ENCODE measurements at places on chromosomes 16 and 17.

GRCh38 chr17:59829217-59830006 is 63.3 kb downstream of the TUBD1 start:
- peaks cover 5% of the 10 kb centered on the region for H3K4me1 ChIP-seq
- no peaks in the 10 kb centered on the region for H3K27me3 ChIP-seq
- peak; percentile 86 for DNase-seq

- H3K4me1 ChIP-seq, result no peaks in the 10 kb centered on the region
- DNase-seq, result no peak
- no peaks in the 10 kb centered on the region for H3K36me3 ChIP-seq
- H3K27me3 ChIP-seq, result no peaks in the 10 kb centered on the region
- no peak overlapping the region for H3K4me3 ChIP-seq
Observed at GRCh38 chr17:10337136-10337535, 35.7 kb downstream of the MYH13 start.

DNA sequence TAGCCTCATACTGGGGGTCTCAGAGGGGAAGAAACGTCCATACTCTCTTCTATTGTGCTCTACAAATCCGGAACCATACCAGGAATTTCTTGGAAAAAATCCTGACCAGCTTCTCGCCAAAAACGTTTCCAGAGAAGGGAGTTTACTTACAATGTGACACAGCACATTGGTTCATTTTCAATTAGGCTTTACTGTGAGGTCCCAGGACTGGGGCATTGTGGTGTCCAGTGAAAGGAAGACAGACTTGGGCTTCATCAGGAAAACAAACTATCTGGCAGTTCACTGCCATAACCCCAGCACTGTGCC is 14.7 kb downstream of the MPP2 start:
- no peak overlapping the region for H3K4me3 ChIP-seq
- no peaks in the 10 kb centered on the region for H3K27me3 ChIP-seq
- peaks cover 8% of the 10 kb centered on the region for H3K4me1 ChIP-seq
- no peaks in the 10 kb centered on the region for H3K36me3 ChIP-seq
- DNase-seq, result no peak

- H3K4me3 ChIP-seq, result no peak overlapping the region
- no peak for DNase-seq
- no peak overlapping the region for H3K27ac ChIP-seq
Observed at GRCh38 chr17:45848405-45848804, 3.7 kb downstream of the SPPL2C start.

- no peak overlapping the region for H3K4me3 ChIP-seq
- DNase-seq, result peak; percentile 41
- H3K4me1 ChIP-seq, result peaks cover 11% of the 10 kb centered on the region
- no peaks in the 10 kb centered on the region for H3K36me3 ChIP-seq
- H3K27ac ChIP-seq, result peak overlapping the region; percentile 7
Observed at GRCh38 chr16:11560701-11561453, 25.8 kb downstream of the LITAF start.

DNA sequence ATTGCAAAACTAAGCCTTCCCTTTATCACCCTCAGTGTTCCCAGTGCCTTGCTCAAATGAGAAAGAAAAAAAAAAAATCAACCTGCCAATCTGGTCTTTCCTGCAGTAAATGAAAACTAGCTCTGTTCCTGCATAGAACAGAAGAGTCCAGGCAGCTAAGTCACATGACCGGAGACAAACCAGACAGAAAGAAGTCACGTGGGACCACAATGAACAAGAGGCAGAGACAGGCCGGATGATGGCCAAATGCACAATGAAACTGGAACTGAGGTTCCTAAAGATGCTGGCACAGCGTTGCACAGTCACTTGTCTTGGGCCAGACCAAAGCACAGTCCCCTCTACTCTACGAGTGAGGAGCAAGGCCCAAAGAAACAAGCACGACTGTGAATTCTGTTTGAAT is 172.5 kb downstream of the GRIN2A start:
- no peak overlapping the region for H3K4me3 ChIP-seq
- no peak overlapping the region for H3K27ac ChIP-seq
- no peaks in the 10 kb centered on the region for H3K27me3 ChIP-seq
- no peaks in the 10 kb centered on the region for H3K36me3 ChIP-seq
- no peaks in the 10 kb centered on the region for H3K4me1 ChIP-seq

GRCh38 chr17:54544249-54544648 is 356.4 kb upstream of the TOM1L1 start:
- no peak overlapping the region for H3K27ac ChIP-seq
- no peaks in the 10 kb centered on the region for H3K27me3 ChIP-seq
- H3K36me3 ChIP-seq, result no peaks in the 10 kb centered on the region
- DNase-seq, result peak; percentile 78

DNA sequence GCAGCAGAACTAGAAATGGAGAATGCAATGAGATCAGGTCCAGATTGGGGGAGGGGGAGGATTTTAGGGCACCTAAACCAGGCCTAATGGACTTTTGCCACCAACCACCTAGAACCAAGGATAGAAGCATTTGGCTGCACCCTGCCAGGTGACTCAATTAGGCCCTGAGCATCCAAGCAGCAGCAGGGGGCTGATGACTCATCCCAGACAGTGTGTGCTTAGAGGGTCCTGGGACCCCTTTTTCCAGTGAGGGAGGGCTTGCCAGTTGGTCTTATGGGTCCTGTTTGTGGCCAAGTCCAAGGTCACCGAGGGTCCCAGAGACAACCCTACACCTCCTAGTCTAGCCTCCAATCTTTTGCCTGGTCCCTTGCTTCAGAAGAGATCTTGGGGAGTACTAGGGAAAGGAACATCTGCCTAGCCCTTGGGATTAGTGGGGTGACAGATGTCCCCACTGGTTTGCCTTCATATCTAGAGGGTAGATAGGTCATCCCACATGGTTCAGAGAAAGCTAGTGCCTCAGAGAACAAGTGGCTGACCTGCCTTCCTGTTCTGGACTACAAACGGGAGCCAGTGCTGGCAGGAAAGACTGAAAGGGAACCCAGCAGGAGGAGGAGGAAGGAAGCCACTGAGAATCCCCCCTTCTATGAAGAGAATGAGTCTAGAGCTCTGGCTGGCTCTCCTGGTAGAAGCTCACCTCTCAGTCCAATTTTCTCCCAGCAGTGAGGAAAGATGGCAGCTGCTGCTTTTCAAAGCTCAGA is 1.6 kb upstream of the TBKBP1 start:
- H3K4me3 ChIP-seq, result no peak overlapping the region
- no peaks in the 10 kb centered on the region for H3K27me3 ChIP-seq
- H3K27ac ChIP-seq, result no peak overlapping the region
- no peak for DNase-seq

DNA sequence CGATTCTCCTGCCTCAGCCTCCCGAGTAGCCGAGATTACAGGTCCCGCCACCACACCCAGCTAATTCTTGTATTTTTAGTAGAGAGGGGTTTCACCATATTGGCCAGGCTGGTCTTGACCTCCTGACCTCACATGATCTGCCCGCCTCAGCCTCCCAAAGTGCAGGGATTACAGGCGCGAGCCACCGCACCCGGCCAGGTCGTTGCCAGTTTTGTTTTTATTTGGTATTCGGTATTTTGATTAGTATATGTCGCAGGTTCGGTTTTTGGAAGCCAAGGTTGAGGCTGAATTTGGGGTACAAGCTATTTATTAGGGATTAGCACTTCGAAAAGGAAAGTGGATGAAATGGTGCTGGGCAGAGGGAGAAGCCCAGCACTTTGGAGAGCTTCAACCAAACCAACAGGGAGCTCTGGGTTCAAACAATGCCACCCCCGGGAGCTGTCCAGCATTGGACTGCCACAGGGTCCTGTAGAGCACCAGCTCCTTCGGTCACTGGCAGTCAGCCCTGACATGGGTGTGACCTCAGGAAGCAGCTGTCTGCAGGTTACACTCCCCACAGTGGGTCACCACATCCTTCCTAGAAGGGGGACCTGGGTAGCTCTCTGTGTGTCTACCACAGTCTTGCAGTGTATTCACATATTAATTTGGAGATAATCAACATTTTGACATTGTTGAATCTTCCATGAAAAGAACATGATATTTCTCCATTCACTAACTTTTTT is 1.5 kb upstream of the CLEC10A start:
- no peaks in the 10 kb centered on the region for H3K27me3 ChIP-seq
- DNase-seq, result peak; percentile 10
- no peaks in the 10 kb centered on the region for H3K36me3 ChIP-seq
- H3K4me3 ChIP-seq, result no peak overlapping the region

- no peaks in the 10 kb centered on the region for H3K4me1 ChIP-seq
- no peak overlapping the region for H3K4me3 ChIP-seq
- H3K27me3 ChIP-seq, result no peaks in the 10 kb centered on the region
- DNase-seq, result no peak
- no peak overlapping the region for H3K27ac ChIP-seq
Observed at GRCh38 chr17:78879635-78880186, 23.3 kb downstream of the CEP295NL start.

- H3K27me3 ChIP-seq, result peaks cover 11% of the 10 kb centered on the region
- no peak overlapping the region for H3K27ac ChIP-seq
- peak; percentile 86 for DNase-seq
- no peaks in the 10 kb centered on the region for H3K4me1 ChIP-seq
Observed at GRCh38 chr17:76385892-76386786, 1.7 kb downstream of the SPHK1 start.

DNA sequence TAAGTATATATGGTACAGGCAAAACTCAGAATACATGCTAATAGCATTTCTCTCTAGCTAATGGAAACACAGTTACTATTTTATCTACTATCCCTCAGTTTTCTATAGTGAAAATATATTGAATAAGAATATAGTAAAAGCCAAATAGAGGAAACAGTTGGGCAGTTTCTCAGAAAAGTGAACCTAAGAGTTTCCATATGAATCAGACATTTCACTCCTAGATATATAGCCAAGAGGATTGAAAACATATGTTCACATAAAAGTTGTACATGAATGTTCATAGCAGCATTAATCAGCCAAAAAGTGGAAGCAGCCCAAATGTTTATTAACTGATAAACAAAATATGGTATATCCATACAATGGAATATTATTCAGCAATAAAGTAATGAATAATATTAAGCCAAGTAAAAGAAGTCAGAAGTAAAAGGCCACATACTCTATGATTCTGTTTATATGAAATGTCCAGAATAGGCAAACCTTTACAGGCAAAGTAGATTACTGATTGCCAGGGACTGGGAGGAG is 134.6 kb downstream of the CYB561 start:
- H3K4me3 ChIP-seq, result no peak overlapping the region
- DNase-seq, result no peak
- H3K27me3 ChIP-seq, result no peaks in the 10 kb centered on the region
- H3K27ac ChIP-seq, result no peak overlapping the region
- H3K36me3 ChIP-seq, result no peaks in the 10 kb centered on the region

DNA sequence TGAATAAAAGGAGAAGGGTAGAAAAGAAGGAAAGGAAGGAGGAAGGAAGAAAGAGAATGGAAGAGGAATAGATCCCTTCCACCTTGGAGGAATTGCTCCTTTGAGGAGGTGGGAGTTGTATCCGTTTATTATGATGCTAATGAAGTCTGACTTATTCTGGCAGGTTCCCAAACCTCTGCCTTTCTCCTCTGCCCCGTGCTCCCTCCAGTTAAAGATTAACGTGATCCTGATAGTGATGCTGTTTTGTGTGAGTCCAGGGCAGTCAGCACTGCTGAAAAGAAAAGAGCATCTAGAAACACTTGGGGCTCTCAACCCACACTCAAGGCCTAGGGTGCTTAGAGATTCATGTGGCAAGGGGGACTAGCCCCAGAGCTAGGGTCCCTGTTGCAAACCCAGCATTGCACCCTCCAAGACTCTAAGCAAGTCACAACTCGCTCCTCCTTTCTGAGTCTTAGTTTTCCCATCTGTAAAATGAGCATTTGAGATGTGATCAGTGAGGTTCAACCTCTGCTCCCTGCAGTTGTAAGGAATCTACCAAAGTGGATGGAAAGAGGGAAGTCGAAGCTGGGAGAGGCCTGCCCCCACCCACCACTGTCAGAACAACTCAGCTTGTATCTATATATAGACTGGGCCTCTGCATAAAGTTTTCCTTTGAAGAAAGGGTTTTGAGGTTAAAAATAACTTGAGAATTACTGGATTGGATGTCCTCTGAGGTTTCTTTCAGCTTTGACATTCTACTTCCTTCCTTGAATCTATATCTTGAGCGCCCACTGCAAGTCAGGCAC is 46.9 kb upstream of the TMEM132E start:
- DNase-seq, result no peak
- no peak overlapping the region for H3K4me3 ChIP-seq
- no peaks in the 10 kb centered on the region for H3K4me1 ChIP-seq
- H3K27ac ChIP-seq, result no peak overlapping the region
- H3K36me3 ChIP-seq, result no peaks in the 10 kb centered on the region

DNA sequence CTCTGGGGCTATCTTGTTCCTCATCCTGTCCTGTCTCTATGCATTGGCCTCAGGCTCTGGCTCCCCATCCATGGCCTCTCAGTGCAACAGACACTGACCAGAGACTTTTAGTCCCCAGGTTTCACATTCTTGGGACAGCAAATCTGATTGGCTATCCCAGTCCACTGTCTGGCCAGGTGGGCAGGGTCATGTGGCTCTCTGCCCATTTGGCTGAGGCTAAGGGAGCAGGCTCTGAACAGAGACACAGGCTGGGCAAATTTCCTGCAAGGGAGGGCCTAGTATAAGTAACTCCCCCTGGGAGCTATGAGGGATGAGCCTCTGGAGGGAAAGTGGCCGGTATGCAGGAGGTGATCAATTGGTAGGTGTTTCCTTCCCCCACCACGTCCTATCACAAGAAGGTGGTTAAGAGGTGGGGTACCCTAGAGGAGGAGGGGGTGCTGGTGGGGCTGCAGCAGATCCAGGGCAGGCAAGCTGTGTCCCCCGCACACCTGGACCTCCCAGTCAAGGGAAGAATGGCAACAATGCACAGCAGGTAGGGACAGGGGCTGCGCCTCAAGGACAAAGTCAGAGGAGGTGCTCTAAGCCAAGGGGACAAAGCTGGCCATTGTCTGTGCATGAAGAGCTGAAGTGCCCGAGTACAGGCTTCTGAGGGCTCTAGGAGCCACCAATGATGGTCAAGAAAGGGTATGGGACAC is 13.2 kb downstream of the XYLT2 start:
- no peak overlapping the region for H3K27ac ChIP-seq
- no peaks in the 10 kb centered on the region for H3K4me1 ChIP-seq
- H3K4me3 ChIP-seq, result no peak overlapping the region
- no peaks in the 10 kb centered on the region for H3K27me3 ChIP-seq

DNA sequence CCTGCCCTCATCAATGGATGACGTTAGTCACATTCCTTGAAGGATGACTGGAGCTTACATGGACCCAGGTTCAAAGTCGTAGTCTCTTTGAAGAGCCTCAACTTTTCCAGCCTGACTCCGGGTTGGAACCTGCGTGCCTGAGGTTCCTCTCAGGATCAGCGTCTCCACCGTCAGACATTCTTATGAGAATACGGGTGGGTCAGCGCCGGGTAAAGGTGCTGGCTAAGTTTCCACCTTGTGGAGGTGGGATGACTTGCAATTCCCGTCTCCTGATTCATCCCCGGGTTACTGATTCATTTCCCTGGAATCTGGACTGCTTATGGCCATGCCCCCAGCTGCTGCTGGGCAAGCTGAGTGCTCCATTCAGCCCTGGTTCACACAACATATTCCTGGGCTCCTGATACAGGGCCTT is 38.9 kb upstream of the CMIP start:
- H3K27me3 ChIP-seq, result no peaks in the 10 kb centered on the region
- no peak overlapping the region for H3K4me3 ChIP-seq
- H3K27ac ChIP-seq, result no peak overlapping the region

Data from mesendoderm (in vitro differentiated cells).